Stimulated activated CD4-positive, alpha-beta T cell treated with anti-CD3 and anti-CD28 coated beads, TNF-alpha, amount 100 ng/mL, for 4 hours (primary cell): ENCODE measurements at places on chromosomes 5 and 9.

DNA sequence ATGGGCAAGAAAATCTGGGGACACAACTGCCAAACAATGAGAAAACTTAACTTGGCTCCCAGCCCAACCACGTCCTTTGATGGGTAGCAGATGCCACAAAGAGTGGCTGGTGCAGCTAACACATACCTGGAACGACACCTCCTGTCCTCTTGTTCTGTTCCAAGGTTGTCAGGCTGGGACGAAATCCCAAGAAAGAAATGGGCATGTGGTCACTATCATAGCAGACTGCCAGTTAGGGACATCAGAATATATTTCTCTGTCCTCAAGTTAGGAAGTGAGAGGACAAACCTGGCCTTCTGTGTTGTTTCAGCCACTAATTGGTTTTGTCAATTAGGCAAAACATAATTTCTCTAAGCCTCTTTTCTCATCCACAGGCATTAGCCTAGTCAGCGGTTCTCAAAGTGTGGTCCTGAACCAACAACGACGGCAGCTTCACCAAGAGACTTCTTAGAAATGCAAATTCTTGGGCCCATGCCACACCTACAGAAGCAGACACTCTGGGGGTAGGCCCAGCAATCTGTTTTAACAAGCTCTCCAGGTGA lies 63.4 kb downstream of the RAPGEF1 start:
- DNase-seq, result no peak

DNA sequence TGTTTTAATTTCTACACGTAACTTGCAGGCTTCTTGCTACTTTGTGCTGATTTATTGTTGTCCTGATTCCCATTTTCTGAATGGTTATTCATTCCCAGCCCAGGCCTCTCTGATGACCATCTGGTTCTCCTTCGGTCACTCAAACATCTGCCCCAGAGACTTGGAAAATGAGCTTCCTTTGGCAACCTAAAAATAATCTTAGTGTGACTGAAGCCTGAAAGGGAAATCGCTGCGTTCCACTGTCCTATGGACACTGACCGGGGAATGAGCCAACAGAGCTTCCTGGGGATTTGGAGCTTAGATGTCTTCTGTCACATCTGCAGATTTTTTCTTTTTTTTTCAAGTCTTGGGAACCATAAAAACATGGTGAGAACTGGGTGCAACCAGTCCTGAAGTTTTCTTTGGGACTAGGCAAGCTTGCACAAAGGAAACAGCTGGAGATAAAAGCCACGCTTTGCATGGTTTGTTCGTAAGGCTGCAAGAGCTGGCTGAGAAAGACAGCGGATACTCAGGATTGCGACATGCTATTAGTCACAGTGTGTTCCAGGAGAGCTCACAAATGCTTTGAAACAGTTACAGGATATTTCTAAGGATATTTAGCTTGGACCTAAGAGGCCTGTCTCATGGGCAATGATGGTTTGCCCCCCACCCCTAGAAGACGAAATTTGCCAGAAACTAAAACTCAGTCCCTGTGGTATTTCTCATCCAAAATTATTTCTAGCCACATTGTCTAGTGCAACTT lies 146.2 kb downstream of the GOLPH3 start:
- DNase-seq, result no peak

DNA sequence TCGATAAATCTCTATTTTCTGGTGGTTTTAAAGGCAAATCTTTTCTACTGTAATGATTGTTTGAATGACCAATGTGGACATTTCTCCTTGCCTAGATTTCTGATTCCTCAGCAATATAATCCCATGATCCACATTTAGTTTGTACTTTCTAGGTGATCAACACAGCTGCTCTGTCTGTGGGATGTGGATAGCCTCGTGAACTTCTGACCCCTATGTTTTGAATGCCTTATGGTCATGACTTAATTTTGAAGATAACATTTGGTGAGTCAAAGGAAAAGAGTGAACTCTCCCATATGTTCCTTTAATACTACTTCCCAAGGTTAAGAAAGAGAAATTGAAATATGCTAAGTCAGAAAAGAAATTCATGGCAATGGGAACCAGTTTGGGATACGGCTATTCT lies 147.5 kb downstream of the CAVIN4 start:
- no peak for DNase-seq

- DNase-seq, result no peak
Observed at GRCh38 chr9:134223591-134224122, 59.3 kb upstream of the RNU6ATAC start.

DNA sequence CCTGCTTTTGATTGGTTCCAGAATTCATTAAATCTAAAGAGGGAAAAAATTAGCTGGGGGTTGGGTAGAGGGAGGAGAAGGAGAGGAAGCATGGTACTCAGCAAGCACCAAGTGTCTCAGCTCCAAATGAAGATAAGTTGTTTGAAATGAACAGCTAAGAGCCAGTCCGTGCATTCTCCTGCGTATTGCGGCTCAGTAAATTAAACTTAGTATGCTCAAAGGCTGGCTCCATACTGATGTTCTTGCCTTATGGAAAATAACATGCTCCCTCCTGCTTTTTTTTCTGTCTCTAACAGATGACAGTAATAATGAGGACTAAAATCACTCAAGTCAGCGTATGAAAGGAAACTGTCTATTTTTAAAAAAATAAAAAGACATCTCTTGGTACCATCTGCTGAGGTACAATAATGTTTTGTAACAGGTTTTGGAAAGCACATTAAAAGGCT lies 161.0 kb downstream of the SPATA31D1 start:
- no peak for DNase-seq

GRCh38 chr5:23405316-23406068 lies 101.9 kb upstream of the PRDM9 start:
- no peak for DNase-seq

DNA sequence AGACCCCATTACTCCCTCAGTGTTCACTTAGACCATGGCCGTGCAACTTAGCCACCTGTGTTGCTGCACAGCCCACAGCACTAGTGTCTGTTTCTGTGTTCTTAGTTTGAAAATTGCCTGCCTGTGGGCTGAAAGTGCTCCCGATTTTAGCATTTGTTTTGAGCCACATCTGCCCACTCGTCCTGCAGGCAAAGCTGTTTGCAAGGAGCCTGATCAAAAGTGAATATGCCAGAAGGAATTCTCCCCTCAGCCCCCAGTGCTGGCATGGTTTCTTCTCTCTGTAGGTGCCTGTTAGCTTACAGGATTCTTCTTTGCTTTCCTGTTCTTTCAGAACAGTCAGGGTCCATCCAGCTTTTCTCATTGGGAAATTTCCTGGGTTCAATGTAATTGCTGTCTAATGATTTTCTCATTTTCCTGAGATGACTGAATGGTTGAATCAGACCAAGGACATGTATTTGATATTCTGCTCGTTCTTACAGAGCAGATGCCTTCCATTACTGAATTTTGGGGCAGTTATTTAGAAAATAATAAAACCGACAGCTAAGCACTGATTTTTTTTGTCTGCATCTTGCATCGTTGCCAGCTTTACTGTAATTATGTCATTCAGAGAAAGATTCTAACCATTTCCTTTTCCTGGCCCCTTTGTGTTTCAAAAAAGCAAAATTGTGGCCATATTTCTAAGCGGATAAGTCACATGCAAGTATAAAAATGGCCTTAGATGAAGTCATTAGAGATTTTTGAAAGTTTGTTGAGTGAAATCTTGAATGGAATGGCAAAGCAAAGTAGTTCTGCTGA lies 111.1 kb upstream of the CKMT2 start:
- DNase-seq, result no peak

GRCh38 chr5:110968246-110969005 lies 103.1 kb upstream of the TSLP start:
- DNase-seq, result no peak

DNA sequence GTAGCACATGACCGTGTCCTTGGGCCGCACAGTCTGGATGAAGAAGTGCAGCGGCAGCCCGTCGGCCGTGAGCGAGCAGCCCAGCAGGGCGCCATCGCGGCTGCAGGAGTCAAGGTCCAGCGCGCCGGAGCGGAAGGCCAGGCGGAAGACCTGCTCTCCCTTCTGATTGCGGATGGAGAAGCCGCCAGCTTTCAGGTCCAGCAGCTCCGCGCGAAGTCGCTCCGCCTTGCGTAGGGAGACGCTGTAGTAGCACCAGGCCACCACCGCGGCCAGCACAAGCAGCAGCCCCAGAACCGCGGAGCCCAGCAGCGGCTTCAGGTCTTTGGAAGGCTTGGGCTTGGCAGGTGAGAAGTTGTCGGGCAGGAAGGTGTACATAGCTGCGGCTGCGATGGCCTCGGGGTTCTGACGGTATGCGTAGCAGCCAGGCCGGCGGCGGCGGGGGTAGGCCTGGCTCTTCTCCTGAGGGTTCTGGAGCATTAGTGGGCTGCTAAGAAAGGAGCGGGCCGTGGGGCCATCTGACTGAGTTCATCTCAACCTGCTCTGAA lies 4.2 kb downstream of the MYORG start:
- no peak for DNase-seq

GRCh38 chr5:129653057-129653375 lies 94.9 kb upstream of the MINAR2 start:
- DNase-seq, result no peak

- DNase-seq, result no peak
Observed at GRCh38 chr5:59598547-59598874, 295.0 kb downstream of the PDE4D start.

- DNase-seq, result no peak
Observed at GRCh38 chr5:150671509-150672236, 10.6 kb downstream of the MYOZ3 start.

DNA sequence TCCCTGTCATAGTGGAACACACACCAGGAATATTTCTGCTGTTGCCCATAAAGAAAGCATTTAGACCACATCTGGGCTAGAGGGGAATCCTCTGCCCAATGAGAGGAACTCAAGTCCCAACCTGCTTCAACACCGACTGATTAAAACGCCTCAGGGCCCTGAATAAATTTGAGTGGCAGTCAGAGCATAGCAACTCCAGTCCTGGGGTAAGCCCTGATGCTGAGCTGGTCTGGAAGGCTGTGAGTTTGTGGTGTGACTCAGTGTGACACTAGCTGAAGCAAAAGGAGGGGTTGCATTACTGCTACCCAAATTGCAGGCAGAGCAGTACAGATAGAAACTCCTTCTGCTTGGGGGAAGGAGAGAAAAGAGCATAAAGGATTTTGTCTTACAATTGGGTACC lies 148.3 kb downstream of the PRDM9 start:
- DNase-seq, result no peak

DNA sequence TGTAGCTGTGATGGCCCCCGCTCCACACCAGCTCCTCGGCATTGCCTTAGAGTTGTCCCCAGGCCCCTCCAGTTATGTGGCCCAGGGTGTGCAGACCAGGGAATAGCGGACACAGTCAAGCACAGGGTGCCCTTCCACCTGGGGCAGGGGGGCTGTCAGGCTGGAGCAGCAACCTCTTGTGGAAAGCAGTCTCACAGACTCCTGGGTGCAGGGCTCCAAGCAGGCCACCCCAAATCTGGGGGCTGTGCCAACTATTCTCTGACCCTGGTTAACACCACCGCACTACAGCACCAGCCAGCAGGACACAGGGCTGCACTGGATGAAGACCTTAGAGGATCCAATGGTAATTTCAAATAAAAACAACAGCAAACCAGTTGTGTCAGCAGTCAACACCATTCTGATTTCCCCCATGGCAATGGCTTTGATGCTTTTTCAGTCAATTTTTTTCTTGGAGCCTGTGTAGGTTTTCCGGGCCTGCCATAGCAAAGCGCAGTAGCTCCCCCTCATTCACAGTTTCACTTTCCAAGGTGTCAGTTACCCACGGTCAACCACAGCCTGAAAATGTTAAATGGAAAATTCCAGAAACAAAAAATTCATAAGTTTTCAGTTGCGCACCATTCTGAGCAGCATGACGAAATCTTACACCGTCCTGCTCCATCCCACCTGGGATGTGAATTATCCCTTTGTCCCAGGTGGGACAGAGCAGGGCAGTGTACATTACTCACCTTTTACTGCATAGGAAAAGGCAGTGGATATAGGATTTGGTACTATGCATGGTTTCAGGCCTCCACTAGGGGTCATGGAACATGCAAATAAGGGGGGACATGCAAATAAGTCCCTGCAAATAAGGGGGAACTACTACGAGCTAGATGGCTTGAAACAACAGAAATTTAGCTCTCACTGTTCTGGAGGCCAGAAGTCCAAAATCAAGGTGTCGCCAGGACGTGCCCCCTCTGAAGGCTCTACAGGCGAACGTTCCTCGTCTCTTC lies 49.0 kb downstream of the C5orf15 start:
- DNase-seq, result no peak

GRCh38 chr5:131104169-131104808 lies 60.8 kb downstream of the HINT1 start:
- DNase-seq, result no peak

DNA sequence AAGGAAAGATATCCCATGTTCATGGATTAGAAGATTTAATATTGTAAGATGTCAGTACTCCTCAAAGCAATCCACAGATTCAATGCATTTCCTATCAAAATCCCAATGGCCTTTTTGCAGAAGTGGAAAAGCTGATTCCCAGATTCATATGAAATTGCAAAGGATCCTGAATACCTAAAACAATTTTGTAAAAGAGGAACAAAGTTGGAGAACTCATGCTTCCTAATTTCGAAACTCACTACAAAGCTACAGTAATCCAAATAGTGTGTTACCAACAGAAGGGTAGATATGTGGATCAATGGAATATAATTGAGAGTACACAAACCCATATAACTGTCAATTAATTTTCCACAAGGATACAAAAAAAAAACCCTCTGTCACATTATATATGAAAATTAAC lies 154.3 kb upstream of the ZNF618 start:
- DNase-seq, result no peak
